ENCODE measurements at places on chromosomes 2 and 18.
A peak's percentile ranks its signal among the peaks of the same experiment; 100 is the strongest.

DNA sequence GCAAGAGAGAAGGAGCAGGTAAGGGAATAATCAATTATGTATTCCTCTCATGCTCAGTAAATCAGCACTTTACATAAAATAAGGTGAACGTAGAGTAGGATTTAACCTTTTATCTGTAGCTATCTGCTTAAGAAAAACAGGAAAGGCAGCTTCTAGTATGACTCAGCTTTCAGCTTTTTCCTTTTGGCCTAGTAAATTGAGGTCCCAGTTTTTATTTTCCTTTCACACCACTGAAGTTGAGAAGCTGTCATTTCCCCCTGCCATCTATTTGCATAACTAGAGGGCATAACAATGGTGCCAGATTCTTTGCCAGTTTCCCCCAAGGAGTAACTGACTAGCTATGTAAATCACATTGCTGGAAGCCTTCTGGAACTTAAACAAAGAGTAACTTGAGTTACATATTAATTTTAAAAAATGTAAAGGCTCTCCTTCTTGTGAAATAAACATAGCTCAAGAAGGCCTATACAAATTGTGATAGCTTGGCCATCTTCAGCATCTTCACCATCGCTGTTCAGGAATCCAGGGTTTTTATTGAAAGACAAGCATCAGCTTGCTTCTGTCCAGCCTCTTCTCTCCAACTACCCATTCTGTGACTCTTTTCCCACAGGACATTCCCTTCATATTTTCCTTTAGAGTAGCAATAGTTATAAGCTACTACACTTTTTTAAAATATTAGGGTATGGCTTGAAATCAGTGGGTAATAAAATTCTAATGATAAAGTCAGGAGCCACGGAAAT is 97.0 kb downstream of the KYNU start:
- no peak for DNase-seq

DNA sequence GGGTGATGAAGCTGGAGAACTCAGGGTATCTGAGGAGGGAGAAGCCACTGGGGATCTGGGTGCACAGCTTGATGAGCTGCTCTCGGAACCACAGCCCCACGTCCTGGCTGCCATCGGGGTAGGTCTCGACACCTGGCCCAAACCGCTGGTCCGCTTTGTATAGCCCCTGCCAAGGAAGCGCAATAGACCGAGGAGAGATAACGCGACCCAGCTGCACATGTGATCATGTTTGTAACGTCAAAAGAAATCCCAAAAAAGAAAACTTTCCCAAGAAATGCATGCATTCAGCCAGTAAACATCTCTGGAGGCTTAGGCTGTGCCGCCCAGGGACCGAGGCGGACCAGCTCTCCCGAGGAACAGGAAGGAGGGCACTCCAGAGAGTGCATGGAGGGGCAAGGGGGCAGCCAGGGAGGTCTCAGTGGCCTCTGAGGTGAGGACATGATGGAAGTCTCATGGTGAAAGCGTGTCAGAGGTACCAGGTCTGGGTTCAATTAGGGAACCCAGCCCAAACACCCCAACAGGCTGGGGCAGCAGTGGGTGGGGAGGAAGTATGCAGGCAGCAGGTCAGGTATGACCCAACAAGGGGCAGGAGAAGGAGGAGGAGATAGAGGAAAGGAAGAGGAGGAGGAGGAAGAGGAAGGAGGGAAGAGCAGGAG is 28.3 kb downstream of the ANKMY1 start:
- no peak for DNase-seq

DNA sequence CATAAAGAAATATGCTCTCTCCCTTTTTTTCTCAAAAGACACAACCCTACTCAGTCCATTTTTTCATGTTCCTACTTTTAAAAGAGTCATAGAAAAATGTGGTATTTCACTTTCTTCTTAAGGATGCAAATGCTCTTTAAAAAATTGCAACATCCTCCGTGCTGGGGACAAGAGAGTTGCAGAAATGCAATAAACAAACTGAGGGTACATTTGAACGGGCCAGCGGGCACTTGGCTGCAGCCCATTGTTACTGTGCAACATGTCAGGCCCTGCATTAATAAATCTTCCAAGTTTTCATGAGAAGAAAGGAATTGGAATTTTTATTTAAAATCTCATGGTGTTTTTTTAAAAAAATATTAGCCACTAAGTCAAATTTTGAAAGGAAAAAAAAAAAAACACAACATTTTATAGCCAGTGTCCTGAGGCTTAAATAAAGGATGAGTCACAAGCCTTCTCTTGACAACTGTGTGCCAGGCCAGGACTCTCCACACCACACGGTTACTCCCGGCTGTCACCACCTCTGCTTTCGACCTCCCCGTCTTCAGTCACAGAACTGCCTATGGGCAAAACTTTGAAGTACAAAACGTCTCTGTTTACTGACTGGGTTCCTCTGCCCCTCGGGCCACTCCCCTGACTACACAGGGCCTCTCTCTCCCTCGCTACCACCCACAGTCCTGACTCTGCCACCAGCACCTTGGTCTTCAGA is 57.5 kb upstream of the MFF start:
- no peak for DNase-seq

- DNase-seq = peak; percentile 39
These were observed 257.7 kb downstream of the ANAPC1 start for GRCh38 chr2:111626037-111626864.

DNA sequence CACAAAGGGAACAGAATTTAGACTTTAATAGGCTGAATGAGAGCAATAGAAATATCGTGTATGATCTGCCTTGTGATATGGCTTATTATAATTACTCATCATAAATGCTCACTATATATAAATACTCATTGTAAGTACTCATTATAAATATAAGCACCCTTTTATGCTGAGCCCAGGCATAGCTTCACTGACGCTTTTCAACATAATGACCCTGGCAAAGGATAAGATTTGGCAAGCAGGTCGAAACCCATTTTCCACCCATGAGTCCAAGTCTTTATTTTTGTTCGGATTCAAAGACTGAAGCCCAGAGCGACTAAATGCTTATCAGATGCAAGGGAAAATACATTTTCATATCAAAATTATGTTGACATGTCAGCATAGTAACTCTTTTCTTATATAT is 500.4 kb downstream of the SLC4A3 start:
- DNase-seq = no peak

DNA sequence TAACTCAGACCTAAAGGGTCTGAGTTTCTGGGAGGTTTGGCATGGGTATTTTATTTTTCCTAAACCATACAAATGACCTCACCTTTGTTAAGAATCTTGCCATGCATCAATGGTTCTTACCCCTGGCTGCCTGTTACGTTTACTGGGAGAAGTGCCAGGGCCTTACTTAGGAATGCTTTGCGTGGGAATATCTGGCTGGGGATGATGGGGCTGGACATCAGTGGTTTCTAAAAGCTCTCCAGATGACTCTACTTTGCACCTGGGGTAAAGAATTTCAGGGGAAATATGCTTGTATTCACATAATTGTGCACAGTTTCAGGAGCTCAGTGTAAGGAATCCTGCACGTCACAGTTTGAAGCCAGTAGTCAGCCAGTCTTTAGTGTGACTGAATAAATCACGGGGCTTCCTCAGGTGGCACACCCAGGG is 18.2 kb upstream of the DAW1 start:
- no peak for DNase-seq
